Hepatocyte (in vitro differentiated cells): ENCODE measurements at places on chromosomes 7 and 10. TPM values are rescaled to one million over a fixed set of nuclear protein-coding genes. Genes with fewer than 3 reads are reported as not detected.

MMD2 gene
- not detected in 2 replicates for total RNA-seq

LIPF gene
- 0.12 and 1.1 TPM in 2 replicates for total RNA-seq

AOAH gene
- 2.4 and 5.4 TPM in 2 replicates for total RNA-seq

TMEM229A gene
- total RNA-seq: 0.17 and 1.3 TPM in 2 replicates

CPXM2 gene
- 4.9 and 5.3 TPM in 2 replicates for total RNA-seq

CLDN4 gene
- total RNA-seq: 532 and 570 TPM in 2 replicates

CH25H gene
- total RNA-seq: 3.9 and 8.8 TPM in 2 replicates

- H3K4me3 ChIP-seq: peak within 1 kb of the TSS; percentile 2
- peak within 1 kb of the TSS; percentile 93 for H3K27ac ChIP-seq
- DNase-seq: peak; percentile 98
- peaks cover 71% of the 10 kb centered on the region for H3K4me1 ChIP-seq
Measured at GRCh38 chr10:44978570-44979280, at the start of gene DEPP1. Gene DEPP1 (minus strand): TSS chr10:44978809. CDS start chr10:44978030, 779 bp downstream.

- no peaks in the 10 kb centered on the region for H3K36me3 ChIP-seq
- peaks cover 11% of the 10 kb centered on the region for H3K27me3 ChIP-seq
- no peaks in the 10 kb centered on the region for H3K4me1 ChIP-seq
- no peak overlapping the region for H3K27ac ChIP-seq
- no peak for DNase-seq
- H3K4me3 ChIP-seq: no peak overlapping the region
Measured at GRCh38 chr7:151179946-151180345, 7.1 kb downstream of the ASB10 start.

DNA sequence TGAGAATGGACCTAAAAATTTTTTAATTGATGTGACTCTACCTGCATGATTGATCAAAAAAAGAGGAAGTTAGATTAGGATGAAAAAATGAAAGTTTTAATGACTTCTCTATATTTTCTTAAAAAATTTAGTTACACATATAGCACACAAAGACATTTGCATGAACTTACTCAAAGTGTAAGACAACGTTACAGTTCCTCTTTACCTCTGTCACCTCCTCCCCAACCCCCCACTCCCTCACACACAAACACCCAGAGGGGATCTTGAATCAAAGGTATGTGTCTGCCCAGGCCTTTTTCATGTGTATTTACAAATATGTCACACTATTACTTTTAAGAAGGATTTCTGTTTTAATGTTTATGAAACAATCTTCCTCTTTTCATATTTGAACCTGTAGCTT is 20.6 kb upstream of the CDCA7L start:
- H3K27me3 ChIP-seq: peaks cover 10% of the 10 kb centered on the region
- H3K4me3 ChIP-seq: no peak overlapping the region
- no peaks in the 10 kb centered on the region for H3K4me1 ChIP-seq
- no peak overlapping the region for H3K27ac ChIP-seq

DNA sequence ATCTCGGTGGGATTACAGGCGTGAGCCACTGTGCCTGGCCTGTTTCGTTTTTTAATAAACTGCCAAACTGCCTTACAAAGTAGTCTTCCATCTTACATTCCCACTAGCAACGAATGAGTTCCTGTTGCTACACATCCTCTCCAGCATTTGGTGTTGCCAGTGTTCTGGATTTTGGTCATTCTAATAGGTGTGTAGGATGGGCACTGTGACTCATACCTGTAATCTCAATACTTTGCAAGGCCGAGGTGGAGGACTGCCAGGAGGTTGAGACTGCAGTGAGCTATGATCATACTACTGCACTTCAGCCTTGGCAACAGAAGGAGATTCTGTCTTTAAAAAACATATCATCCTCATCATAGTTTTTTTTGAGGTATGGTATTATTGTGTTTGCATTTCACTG is 21.4 kb upstream of the RSBN1L start:
- H3K4me1 ChIP-seq: peaks cover 5% of the 10 kb centered on the region
- H3K27ac ChIP-seq: no peak overlapping the region
- no peak overlapping the region for H3K4me3 ChIP-seq
- H3K36me3 ChIP-seq: no peaks in the 10 kb centered on the region

- no peak overlapping the region for H3K27ac ChIP-seq
- H3K4me3 ChIP-seq: no peak overlapping the region
- no peaks in the 10 kb centered on the region for H3K36me3 ChIP-seq
- no peak for DNase-seq
Measured at GRCh38 chr7:103059471-103059870, 15.1 kb downstream of the FBXL13 start.

DNA sequence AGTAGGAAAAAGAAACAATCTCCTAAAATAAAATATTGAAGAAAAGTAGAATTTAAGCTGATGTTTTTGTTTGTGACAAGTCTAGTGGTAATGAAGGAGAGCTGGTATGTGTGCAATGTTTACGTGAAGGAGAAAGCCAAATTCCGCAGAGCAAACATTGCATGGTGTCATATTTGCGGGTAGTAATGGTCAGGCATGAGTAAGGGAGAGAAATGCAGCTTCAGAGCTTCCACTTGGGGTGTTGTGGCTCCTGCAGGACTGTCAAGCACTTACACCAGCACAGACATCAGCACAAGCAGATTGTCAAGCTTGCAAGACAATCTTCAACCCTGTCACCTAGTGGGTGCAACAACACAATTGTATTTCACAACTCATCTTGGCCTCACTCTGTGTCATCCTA is 136.5 kb upstream of the ETV1 start:
- H3K4me1 ChIP-seq: no peaks in the 10 kb centered on the region
- no peaks in the 10 kb centered on the region for H3K27me3 ChIP-seq
- no peak overlapping the region for H3K27ac ChIP-seq
- H3K4me3 ChIP-seq: no peak overlapping the region
- H3K36me3 ChIP-seq: no peaks in the 10 kb centered on the region

DNA sequence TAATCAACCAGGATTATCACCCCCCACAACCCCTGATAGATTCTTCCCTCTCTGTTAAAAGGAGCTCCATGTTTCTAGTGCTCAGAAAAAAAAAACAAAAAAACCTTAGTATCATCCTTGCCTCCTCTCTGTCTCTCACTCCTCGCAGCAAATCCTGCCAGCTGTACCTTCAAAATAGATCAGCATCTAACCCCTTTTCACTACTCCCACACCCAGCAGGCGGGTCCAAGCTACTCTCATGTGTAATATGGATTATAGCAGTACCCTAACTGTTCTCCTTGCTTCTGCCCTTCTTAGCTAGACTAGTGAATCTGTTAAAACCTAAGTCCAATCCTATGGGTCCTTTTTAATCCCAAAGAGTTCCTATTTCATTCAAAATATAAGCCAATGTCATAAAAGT is 667.4 kb downstream of the MAGI2 start:
- no peak overlapping the region for H3K27ac ChIP-seq
- H3K4me1 ChIP-seq: no peaks in the 10 kb centered on the region
- H3K4me3 ChIP-seq: no peak overlapping the region
- DNase-seq: no peak

DNA sequence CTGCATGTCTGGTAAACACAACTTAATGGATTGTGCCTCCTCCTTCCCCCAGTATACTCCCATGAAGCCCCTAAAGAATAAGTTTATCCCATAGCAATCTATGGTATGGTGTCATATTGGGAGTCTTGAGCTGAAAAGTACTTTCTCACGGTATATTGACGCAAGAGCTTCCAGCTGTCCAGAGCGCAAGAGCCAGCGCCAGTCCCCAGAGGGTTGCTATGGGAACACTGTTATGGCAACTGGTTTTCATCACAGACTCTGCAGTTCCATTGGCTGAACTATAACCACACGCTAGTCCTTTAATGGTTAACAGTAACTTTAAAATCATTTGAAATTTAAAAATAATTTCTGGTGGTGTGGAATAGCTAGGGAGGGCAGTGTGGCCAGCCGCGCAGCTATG is 46.9 kb downstream of the PRPF18 start:
- H3K36me3 ChIP-seq: no peaks in the 10 kb centered on the region
- H3K27ac ChIP-seq: no peak overlapping the region
- no peaks in the 10 kb centered on the region for H3K4me1 ChIP-seq
- DNase-seq: peak; percentile 32
- no peak overlapping the region for H3K4me3 ChIP-seq
- H3K27me3 ChIP-seq: no peaks in the 10 kb centered on the region

GRCh38 chr10:17058093-17058492 is 71.5 kb downstream of the CUBN start:
- H3K27ac ChIP-seq: no peak overlapping the region
- H3K27me3 ChIP-seq: no peaks in the 10 kb centered on the region
- peaks cover 11% of the 10 kb centered on the region for H3K4me1 ChIP-seq
- DNase-seq: no peak

DNA sequence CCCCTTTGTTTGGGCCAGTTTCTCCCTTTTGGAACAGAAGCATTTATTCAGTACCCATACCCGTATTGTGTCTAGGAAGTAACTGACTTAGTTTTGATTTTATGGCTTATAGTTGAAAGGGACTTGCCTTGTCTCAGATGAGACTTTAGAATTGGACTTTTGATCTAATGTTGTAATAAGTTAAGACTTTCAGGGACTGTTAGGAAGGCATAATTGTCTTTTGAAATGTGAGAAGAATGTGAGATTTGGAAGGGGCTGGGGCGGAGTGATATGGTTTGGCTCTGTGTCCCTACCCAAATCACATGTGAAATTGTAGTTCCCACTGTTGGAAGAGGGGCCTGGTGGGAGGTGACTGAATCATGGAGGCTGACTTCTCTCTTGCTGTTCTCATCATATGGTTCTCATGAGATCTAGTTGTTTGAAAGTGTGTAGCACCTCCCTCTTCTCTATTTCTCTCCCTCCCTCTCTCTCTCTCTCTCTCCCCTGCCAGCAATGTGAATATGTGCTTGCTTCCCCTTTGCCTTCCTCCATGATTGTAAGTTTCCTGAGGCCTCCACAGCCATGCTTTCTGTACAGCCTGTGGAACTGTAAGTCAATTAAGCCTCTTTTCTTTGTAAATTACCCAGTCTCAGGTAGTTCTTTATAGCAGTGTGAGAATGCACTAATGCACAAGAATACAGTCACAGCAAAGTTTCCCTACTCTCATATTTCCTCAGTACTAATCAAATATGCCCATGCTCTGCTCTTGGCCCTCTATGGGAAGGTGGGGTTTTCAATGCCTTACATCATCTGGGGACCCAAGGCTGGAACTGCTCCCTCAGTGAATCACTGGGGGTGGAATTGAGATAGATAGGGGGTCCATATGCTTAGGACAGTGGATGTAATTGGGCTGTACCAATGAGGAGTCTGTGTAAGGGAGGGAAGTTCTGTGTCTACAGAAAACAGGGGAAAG is 17.2 kb upstream of the AKR1C1 start:
- no peaks in the 10 kb centered on the region for H3K36me3 ChIP-seq
- peak overlapping the region; percentile 87 for H3K27ac ChIP-seq
- H3K4me3 ChIP-seq: no peak overlapping the region

DNA sequence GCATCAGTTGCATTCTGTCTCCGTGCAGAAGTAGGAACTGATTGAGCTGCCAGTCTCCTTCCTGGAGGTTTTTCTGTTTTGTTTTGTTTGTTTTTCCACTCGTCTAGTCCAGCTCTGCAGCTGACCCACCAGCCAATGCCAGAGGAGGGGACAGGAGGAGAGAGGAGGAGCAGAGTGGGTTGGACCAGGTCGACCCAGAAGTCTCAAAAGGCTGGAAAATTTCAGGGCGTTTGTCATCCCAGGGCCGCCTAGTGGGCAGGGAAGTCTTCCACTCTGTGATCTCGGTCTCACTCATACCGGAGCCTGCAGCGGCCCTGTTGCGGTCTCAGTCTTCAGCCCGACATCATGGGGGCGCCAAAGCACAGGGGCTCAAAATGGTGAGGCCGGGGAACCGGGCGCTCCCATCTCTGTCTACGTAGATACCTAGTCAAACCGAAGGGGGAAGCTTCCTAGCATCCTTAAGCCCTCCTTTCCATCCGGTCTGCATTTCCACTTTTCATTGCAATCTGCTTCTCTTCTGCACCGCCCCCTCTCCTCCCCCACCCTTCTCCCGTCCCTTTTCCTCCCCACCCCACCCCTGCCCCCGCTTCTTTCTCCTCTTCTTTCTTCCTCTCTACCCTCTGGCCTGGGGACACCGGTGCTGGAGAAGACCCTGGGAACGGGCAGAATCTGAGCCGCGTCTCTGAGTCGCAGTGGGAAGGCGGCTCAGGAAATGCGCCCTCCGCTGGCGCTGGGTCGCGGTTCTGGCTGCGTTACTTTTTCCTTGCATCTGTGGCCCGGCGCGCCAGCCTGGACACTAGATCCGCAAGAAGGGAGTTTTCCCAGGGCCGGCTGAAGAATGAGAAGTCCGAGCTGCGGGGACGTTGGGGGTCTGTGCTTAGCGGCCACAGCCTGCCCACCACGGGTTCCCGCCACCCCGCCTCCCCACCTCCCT is 16.2 kb upstream of the PAX2 start:
- no peaks in the 10 kb centered on the region for H3K36me3 ChIP-seq
- DNase-seq: peak; percentile 64
- H3K27ac ChIP-seq: no peak overlapping the region
- H3K27me3 ChIP-seq: peaks cover 96% of the 10 kb centered on the region

- no peaks in the 10 kb centered on the region for H3K4me1 ChIP-seq
- H3K4me3 ChIP-seq: no peak overlapping the region
- no peak for DNase-seq
Measured at GRCh38 chr10:96244354-96244753, 27.0 kb downstream of the BLNK start.
